T-helper 22 cell (primary cell): ENCODE measurements at places on chromosomes 5 and 9.

GRCh38 chr5:142743592-142744441 lies 26.4 kb upstream of the ARHGAP26 start:
- DNase-seq, result no peak

DNA sequence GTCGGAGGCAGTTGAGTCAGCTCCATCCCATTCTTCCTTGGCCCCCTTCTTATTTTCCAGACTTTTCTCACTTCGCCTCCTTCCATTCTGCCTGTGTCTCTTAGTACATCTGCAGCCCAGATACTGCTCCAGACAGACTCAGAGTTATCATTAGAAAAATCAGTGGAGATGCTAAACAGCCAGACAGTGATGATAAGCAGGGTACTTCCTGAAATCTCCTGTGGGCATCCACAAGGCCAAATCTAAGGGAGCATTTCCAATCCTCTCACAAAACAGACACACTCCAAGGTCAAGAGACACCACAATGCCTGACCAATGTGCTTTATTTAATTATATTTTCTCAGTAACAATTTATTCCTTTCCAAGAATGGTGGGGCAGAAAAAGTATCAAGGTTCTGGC lies 14.5 kb upstream of the RLN1 start:
- no peak for DNase-seq

DNA sequence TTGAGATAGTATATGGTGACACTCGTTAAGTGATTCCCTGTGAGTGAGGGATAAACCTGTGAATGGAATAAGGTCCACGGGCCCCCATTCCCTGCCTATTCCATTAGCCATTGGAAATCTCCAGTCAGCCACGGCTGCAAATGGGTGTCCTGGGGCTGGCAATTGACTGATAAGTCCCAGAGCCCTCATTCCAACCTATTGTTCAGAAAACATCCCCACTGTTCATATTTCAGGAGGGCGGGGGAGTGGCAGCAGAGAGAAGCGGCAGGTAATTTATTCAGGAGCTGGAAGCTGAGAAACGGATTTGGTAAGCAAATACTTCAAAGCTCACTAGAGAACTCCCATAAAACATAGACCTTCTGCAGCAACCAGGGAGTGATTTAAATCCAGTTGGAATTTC lies 42.0 kb downstream of the TMEM174 start:
- no peak for DNase-seq

DNA sequence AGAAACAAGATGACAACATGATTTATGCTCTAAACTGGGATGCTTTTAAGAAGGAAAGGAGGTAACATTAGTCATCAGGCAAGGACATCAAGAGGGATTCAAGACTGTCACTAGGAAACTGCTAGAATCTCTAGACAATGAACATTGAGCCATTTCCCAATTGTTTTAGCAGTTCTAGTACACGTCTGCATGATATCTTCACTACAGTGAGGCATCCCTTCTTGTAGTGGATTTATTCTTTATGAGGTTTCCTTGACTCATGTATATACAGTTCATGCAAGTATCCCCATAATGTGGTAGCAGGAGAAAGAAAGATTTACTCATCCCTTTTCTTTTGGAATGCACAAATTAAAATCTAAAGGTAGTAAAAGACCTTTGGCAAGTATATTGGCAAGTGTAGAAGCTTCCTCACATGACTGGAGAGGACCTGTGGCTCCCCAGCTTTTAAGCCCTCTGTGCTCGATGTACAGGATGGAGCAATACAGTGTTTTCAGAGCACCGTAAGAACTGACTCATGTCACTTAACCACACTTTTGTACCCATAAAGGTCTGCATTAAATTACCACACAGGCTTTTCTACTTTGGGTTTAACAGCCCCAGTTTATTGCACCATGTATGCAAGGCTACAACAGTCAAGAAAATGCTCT lies 335.9 kb downstream of the SEMA5A start:
- DNase-seq, result no peak

GRCh38 chr5:135249658-135250057 lies 149.4 kb downstream of the MACROH2A1 start:
- no peak for DNase-seq

GRCh38 chr5:16690243-16690852 lies 73.6 kb upstream of the RETREG1 start:
- DNase-seq, result no peak

DNA sequence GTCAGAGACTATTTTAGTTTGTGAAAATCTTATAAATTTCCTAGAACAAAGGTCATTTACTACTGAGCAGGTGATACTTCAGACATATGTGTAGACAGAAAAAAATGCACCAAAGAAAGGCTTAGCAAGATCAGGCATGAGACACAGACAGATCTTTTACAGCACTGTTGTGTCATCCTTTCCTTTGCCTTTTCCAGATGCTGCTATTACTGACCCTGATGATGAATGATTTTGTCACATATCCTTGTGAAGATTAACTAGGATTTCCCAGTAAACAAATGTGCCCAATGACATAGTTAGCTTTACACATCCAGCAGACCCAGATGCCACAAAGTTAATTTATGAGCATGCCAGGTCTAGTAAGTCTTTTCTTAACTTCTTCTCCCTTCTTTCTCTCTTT lies 68.2 kb downstream of the DMRTA1 start:
- no peak for DNase-seq
